ENCODE measurements at places on chromosomes 1 and 21.
A peak's percentile ranks its signal among the peaks of the same experiment; 100 is the strongest.

DNA sequence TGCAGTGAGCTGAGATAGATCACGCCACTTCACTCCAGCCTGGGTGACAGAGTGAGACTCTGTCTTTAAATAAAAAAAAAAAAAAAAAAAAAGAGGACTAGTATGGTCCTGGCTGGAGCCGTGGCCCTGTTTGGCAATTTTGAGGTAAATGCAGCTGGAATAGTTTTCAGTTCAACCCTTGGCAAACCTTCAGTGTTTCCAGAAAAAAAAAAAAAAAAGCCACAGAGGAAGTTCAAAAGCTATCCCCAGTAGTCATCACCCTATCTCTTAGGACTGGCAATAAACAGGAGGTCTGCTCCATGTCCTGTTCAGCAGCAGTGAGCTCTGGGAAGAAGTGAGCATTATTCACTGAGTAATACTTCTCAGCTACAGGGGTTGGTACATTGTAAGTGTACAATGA, 56.8 kb upstream of the ERRFI1 start:
- no peak for DNase-seq

GRCh38 chr1:92554216-92554615, 67.5 kb upstream of the GFI1 start:
- DNase-seq, result no peak

DNA sequence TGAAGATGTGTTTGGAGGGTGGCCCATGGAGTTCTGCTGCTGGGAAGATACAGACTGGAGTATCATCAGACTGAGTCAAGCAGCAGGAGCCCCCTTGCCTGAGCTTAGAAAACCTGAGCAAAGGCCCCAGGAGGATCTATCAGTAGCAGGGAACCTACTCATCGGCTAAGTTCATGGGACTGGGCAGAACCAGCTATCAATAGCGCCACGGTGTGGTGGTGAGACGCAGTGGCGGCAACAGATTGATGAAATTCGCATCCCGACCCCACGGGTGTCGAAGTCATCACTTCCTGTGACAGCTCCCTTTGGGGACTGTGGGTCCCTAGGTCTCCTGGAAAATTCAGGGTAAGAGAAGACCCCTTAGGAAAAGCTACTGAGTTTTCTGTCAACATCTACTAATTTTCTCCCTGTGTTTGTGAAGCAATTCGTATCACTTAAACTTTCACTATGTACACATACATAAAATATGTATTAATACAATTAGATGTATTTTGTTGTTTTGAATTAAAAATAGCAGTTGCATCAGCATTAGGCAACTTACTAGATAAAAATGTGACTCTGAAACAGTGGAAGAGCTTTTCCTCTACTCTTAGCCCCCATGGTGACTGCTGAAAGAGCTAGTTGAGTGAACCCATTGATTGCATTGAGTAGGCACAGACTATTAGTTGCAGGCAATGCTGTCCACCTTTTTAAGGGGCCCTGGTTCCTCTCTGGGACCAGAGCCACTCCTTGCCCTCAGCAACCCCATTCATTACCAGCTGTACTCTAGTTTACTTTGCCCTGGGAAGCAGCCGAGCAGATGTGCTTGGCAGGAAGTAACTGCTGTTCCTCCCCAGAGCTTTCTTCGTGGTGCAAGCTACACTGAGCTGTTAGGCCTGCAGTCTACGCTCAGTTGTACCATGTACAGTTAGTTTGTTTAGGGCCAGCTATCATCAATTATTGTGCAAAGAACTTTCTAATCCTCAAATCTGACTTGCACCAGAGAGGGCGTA, 7.3 kb upstream of the CACNA1S start:
- DNase-seq, result no peak

GRCh38 chr1:76933847-76934815, 66.9 kb downstream of the ST6GALNAC5 start:
- DNase-seq, result no peak

DNA sequence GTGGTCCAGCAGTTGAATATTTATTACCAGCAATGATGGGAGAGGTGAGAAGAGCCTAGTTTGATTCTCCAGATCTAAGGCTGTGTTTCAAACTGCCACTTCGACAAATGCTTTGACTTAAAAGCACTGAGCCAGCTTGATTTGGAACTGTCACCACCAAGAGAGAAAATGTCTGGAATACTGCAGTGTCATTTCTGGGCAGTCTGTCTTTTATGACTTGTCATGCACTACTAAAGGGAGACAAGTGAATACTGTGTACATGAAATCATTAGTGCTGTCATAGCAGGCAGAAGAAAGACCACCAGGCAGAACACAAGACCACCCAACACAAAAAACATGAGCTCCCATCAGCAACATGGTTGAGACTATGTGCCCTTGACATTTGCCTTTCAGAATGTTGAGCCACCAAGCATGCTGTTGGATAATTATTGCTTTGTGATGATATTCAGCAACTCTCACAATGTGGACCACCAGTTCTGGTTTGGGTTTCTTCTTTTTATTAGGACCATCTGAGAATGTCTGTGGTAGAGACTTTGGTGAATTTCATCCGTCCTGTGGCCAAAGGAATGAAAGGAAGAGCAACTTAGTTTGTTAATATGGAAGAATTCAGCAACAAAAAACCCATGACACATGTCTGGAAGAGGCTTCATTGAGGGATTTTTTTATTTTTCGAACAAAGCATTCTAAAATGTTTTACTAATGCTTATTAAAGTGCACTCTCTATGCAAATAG, 125.8 kb downstream of the NTMT2 start:
- no peak for DNase-seq

- DNase-seq, result no peak
These were observed 57.3 kb upstream of the EFHD2 start for GRCh38 chr1:15352128-15352957.

DNA sequence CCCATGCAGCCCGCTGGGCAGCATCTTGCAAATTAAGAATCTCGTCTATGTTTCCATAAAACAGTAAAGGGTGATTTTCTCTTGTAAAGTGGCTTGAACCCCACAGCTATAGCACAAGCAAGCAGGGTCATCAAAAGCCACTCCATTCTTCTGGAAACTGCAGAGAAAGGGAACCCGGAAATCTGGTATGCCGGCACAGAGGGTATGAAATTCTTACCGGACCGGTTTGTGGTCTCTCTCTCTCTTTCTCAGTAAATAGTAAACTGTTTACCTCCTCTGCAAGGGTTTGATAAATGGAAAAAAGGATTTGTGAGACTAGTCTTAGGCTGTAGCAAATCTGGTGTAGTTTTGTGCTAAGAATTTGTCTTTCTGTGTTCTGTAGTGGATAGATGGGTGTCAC, 2.7 kb upstream of the ADSS2 start:
- no peak for DNase-seq

DNA sequence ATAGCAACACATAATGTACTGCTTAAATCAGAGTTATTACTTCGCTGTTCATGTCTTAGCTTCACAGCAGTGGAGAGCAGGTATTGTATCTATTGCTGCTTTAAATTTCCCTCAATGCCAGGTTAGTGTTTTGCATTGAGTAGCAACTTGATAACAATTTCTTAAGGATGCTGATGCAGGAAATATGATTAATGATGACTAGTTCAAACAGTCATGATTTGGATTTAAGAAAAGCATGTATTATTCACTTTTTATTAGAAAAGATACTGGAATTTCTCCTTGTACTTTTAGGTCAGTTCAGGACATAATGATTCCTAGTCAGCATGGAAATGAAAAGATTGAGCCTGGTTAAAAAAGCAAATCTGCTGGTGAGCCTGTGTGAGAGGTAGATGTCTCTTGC, 67.2 kb upstream of the ARHGAP29 start:
- no peak for DNase-seq

DNA sequence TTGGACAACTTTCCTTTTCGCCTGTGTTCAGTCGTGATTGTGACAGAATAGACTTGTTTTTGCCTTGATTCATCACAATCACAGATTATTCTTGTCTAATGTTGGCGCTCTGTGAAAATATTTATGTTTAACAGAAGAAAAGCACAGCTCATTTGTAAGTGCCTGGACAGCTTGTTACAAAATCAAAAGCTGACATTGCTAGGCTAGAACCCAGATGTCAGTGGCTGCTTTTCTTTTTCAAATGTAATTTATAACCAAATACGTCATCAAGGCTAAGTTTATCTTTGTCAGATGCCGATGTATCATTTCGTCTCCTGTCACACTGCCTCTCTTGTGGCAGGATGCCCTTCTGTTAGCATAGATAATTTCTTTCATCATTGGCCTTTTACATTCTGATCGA, 1227.3 kb downstream of the PLA2G4A start:
- no peak for DNase-seq

GRCh38 chr1:197435224-197435623, 167.2 kb downstream of the CRB1 start:
- DNase-seq, result no peak

- DNase-seq, result no peak
These were observed 25.7 kb upstream of the BACE2 start for GRCh38 chr21:41142051-41142795.

GRCh38 chr21:33559813-33560212, 17.0 kb downstream of the SON start:
- no peak for DNase-seq

DNA sequence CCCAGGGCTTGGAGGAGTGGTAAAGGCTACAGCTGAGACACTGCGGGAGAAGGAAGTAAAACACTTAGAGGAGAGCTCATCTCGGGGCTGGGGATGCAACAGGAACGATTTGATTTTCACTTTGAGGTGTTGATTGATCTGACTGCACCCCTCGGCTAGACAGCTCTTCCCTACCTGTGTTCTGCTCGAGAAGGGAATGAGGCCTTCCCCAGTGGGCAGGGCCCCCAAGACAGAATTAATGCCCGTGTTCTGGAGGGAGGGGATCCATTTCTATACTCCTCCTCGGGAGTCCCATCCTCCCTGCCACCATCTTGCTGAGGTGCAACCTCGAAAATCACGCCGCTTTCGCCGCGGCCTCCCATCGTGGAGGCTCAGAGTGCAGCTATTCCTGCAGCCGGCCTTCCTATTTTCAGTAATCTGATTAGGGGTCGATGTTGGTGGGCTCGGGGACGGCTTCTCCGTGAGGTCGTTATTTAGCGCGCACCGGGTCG, 2.4 kb downstream of the ATP2B4 start:
- DNase-seq, result no peak

GRCh38 chr1:183870351-183871077, 65.6 kb downstream of the RGL1 start:
- no peak for DNase-seq

DNA sequence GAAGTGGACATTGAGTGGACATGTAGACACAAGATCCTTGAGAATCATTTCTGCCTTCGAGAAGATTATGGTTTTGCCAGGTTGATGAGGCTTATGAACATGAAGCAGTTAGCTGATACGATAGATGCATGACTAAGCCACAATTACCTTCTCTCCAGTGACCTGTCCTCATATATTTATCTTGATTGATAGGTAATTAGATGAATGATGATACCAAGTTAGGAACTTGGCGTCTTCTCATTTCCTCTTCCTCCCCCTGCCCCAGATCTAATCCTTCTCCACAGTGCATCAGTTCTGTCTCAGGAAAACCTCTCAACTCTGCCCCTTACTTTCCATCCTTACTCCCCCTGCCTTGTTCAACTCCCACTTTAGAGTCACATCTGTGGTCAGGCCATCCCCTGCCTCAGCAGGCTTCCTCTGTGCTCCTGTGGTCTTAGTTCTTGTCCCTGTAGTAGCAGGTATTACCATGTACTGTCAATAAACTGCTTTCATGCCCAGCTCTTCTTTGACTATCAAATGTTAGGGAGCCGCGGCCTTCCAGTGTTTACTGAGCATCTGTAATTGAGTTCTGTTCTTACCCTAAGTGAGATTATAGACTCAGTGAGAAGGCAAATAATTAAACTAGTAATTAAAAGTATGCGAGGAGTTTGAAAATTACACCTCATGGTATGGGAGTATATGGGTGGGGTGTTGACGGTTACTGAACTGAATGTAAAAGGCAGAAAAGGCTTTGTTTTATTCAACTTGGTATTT, 5.1 kb downstream of the ST6GALNAC3 start:
- no peak for DNase-seq

- no peak for DNase-seq
These were observed 479.4 kb downstream of the KCNT2 start for GRCh38 chr1:196128835-196129234.

GRCh38 chr1:186680245-186681061, at the start of gene PTGS2:
Gene PTGS2 (minus strand): TSS chr1:186680423. CDS start chr1:186680290, 133 bp downstream.
- DNase-seq, result peak; percentile 25

GRCh38 chr1:69535490-69535889, 32.2 kb upstream of the LRRC7 start:
- no peak for DNase-seq

DNA sequence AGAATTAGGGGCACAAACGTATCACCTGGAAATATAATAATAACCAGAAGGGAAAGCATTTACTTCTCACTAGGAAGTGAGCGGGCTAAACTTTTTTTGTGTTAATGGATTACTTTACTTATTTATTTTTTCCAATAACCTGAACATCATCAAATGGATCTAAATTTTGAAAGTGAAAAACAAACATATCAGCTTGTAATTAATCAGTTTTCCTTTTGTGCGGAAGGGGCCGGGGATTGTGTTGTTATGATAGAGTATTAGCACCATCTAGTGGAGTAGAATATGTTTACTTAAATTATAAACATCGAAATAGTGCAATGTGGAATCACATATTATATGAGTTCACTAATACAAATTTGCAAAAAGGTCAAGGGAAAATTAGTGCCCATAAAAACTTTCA, 9.0 kb downstream of the CFH start:
- DNase-seq, result no peak

GRCh38 chr1:40058453-40059337, 18.2 kb downstream of the CAP1 start:
- DNase-seq, result no peak

DNA sequence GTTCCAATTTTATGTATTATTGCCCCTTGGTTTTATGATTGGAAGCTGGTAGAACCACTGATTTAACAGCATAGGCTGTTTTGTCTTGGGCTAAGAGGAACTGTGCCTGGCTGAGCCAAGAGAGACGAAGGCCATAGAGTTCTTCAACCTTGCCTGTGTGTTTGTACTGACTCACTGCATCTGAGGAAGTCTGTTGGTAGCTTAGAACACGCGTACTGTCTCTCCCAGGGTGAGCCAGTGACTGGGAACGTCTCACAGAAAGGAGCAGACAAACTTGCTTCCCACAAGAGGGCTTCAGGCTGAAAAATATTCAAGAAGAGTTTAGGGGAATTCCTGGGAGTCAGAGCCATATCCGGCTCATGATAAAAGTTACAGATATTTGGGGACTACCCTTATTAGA, 14.9 kb downstream of the TMEM51 start:
- no peak for DNase-seq

GRCh38 chr1:229258031-229258756, 12.7 kb upstream of the RAB4A start:
- DNase-seq, result peak; percentile 16
